ENCODE measurements at places on chromosomes 7 and 10.

DNA sequence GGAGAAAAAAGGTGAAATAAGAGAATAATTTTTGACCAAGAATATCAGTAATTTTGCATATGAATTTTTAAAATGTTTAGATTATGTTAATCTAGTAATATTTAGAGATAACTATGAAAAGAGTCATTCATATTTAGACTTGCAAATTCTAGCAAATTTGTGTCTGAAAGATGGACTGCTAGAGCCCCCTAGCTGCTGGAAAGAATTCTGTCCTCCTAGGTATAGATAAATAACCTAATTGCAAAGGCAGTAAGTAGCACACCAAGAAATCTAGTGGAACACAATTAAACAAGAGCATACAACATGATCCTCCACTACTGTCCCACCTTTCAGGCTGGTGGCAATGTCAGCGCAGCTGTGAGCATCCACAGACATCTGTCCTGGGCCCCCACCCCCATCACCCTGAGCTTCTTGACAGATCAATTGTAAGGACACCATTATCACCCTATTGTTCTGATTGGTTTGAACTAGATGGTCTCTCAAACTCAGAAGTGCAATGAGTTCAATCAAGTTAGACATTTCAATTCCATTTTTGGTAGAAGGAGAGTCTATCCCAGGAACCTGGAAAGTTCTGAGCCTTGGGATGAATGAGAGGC is 15.0 kb upstream of the GFRA1 start:
- no peak for DNase-seq

DNA sequence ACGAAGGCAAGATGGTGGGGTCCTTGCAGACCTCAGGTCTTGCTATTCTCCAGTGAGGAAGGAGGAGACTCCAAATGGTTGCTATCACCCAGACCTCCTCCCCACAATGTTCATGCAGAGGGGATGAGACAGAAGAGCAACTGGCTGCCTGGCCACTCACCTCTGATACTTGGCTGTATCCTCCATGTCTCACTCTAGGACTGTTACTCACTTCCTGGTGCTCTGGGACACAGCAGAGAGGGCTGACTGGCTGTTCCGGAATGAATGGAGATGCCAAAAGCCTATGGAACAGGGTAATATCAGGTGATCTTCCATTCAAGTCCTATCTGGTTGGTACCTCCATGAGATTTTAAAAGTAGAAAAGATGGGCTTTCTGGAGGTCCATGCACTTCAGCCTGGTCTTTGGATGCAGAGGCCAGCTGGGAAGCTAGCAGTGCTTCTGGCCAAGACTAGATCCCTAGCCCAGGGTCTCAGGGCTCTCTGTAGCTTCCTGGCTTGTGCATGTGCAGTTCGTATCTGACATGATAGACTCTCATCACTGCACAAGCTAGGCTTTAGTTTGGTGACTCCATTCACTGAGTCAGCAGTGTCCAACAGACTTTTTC is 27.0 kb upstream of the ABI1 start:
- DNase-seq = no peak

DNA sequence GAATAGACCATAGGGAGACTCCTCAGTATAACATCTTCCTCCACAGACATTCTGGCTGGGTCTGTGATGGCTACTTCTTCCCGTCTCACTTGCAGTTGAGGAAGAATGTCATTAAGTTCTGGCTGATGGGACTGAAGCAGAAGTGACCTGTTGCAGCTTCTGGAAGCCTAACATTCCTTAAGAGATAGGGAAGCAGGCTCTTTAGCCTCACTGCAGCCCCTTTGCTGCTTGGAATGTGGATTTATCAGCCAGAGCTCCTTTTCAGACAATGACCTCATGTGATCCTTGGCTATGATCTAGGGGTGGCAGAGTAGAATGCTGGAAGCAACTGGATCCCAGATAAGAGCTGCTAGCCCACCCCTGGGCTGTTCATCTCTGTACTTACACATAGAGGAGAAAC is 142.5 kb downstream of the RNF216 start:
- DNase-seq = no peak

- DNase-seq = no peak
Observed at GRCh38 chr10:29083096-29083495, 205.8 kb upstream of the LYZL1 start.

DNA sequence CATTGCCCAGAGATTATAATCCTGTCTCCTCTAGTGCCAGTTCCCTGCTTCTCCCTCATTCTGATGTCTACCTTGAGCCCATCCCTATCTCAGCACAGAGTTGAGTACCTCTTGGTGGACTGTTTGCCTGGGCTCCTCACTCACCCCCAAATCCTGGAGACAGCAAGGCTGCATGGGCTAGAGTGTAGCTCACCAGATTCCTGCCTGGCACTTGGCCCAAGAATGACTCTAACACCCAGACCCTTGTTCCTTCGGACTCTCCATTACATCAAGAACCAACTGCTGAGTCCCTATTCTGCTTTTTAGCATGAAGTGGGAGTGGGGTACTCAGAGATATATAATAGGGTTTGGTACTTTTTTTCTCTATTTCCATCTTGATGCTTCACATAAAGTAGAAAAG is 22.1 kb downstream of the FAM13C start:
- no peak for DNase-seq

DNA sequence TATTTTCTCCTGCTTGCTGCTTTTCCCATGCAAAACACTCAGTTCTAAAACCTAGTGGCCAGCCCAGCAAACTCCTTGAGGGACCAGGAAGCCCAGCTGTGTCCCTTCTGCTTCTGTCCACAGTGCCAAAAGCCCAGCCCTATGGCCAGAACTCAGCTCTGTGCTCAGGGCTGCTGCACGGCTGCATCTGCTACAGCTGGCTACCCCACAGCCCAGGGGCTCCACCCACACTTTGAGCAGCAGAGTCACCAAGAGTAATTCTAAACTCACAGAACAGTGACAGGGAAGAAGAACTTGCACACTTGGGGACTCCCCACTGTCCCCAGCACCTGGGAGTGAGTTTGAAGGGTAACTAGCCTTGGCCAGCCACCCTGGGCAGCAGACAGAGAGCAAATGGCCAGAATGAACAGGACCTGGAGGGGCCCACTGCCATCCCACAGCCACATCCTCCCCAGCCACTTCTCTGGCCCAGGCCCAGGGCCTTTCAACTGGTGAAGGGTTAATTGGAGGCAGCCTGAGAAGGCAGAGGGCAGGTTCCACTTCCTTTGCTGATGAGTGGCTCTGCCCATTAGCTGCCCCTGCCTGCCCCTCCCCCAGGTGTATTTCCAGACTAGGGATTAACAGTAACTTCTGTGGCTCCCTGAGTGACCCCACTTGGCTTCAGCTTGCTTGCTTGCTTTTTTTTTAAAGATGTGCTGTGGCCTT is 28.1 kb upstream of the TRIM8 start:
- DNase-seq = no peak

- DNase-seq = no peak
Observed at GRCh38 chr10:86403183-86403797, 36.7 kb upstream of the GRID1 start.

DNA sequence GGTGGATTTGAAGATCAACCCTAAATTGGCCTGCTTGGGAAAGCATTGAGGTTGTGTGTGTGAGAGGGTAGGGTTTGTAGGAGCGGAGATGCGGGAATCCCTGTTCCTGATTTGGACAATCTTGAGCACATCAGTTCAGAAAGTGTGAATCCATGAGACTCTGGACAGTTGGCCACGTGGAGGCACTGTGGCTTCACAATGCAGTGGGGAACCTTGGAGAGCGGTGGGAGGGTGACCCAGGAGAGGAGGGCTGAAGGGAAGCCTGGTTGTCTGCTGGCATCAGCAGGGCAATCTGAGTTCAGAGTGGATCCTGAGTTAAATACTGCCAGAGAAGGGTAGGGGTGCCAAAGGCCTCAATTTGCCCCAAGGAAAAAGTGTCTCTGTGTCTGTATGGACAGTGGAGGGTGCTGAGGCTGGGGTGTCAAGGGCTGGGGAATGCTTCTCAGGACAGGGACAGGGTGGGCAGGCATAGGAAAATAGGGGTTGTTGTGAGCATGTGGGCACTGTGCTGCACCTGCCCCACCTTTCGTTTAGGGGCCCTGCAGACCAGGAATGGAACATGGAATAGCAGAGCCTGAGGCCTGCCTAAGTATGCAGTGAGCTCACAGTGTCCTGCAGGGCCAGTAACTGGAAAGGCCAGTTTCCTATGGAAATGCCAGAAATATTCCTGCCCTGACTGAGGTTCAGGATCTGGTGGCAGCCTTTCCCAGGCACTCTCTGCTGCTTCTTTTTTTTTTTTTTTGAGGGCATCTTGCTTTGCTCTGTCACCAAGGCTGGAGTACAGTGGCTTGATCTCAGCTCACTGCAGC is 162.9 kb upstream of the PRSS58 start:
- DNase-seq = no peak

DNA sequence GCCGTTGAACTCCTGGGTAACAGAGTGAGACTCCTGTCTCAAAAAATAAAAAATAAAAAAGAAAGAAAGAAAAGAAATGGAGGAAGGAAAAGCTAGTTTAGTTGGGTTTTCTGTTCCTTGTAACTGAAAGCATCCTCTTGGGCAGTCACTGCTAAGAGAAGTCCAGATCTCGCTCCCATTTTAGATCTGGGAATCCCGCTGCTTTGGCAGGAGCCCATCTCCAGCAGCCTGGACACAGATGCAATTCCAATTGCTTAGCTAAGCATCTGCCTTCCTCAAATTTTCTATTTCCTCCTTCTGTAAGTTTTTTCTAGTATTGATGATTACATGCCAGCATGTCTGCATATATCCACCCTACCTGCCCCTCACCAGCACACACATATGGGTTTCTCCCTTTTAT is 54.1 kb downstream of the DENND2A start:
- no peak for DNase-seq

GRCh38 chr10:118950997-118951637 is 78.4 kb upstream of the NANOS1 start:
- no peak for DNase-seq

DNA sequence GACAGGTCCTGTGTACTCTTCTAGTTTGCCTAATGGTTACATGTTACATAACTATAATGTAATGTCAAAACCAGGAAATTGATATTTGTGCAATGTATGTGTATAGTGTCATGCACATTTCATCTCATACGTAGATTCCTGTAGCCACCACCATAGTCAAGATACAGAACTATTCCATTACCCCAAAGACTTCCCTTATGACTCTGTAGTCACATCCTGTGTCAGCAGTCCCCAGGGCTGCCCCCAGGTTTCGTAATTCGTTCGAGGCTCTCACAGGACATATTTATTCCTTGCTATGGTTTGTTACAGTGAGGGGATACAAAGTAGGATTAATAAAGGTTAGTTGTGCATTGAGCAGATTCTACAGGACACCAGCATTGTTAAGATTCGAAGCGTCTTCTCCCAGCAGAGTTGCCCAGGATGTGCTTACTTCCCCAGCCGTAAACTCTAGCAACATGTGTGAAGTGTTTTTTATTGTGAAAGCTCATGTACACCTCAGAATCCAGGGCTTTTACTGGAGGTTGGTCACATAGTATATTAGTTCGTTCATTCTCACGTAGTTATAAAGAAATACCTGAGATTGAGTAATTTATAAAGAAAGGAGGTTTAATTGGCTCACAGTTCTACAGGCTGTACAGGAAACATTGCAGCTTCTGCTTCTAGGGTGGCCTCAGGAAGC is 18.6 kb downstream of the RABGEF1 start:
- DNase-seq = no peak

GRCh38 chr7:23196306-23196705 is 14.5 kb downstream of the NUP42 start:
- no peak for DNase-seq

GRCh38 chr10:34124522-34125035 is 690.5 kb downstream of the PARD3 start:
- DNase-seq = no peak

- no peak for DNase-seq
Observed at GRCh38 chr10:91076991-91077548, 143.4 kb upstream of the PCGF5 start.

- DNase-seq = no peak
Observed at GRCh38 chr10:88028654-88029053, 165.2 kb downstream of the PTEN start.

- no peak for DNase-seq
Observed at GRCh38 chr7:75762350-75762917, 9.6 kb downstream of the CCL26 start.

DNA sequence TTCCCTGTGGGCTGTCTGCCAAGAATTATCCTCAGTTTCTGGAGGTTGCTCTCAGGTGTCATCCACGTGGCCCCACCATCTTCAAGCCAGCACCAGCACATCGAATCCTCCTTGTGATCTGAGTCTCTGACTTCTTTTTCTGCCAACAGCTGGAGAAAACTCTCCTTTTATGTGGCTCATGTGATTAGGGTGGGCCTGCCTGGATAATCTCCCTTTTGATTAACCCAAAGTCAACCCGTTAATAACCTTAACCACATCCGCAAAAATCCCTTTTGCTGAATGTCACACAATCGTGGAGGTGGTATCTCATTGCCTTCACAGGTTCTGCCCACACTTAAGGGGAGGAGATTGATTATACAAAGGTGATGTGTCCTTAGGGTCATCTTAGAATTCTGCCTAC is 73.8 kb downstream of the LRGUK start:
- DNase-seq = no peak

GRCh38 chr10:62079885-62080559 is 178.5 kb downstream of the ARID5B start:
- no peak for DNase-seq

DNA sequence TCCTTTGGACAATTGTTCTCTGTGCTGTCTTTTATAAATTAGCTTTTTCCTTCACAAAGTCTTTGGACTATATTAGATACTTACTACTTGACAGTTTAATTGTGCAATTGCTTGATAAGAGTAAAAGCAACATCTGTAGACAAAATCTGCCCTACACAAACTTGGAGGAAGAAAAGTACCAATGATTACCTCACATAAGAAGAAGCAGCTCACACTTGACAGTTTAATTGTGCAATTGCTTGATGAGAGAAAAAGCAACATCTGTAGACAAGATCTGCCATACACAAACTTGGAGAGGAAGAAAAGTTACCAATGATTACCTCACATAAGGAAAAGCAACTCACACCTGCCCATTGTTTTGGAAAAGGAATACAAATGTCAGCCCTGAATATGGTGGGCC is 17.1 kb upstream of the SCIN start:
- no peak for DNase-seq

- DNase-seq = no peak
Observed at GRCh38 chr7:118183428-118183785, 557 bp upstream of the LSM8 start.

- no peak for DNase-seq
Observed at GRCh38 chr7:44288811-44289340, 36.5 kb downstream of the CAMK2B start.

DNA sequence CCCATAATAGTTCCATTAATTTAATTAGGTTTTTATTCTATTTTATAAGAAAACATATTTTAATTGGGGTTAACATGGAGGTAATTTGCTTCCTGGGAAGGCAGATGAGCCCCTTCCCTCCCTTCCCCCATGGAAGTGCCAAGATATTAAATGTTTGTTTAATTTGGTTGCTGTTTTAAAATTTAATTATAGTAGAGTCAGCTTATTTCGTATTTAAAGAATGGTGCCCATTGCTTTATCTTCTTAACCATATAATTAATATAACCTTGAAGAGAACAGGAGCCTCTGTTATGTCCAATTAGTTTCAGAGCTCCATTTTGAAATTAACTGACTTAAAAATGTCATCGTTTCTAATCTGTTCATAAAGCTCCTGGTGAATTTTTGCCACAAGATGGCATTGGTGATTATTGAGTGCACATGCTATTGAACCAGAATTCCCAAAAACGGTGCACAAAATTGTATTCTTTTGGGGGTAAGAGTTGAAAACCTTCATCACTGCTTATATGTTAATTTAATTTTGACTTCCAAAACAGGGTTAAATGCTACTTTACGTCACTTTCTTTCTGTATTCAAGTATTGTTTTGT is 26.0 kb downstream of the KLHDC10 start:
- no peak for DNase-seq

Measured in prostate gland (tissue), 2 donors.